ENCODE measurements at places on chromosomes 1 and 21.

DNA sequence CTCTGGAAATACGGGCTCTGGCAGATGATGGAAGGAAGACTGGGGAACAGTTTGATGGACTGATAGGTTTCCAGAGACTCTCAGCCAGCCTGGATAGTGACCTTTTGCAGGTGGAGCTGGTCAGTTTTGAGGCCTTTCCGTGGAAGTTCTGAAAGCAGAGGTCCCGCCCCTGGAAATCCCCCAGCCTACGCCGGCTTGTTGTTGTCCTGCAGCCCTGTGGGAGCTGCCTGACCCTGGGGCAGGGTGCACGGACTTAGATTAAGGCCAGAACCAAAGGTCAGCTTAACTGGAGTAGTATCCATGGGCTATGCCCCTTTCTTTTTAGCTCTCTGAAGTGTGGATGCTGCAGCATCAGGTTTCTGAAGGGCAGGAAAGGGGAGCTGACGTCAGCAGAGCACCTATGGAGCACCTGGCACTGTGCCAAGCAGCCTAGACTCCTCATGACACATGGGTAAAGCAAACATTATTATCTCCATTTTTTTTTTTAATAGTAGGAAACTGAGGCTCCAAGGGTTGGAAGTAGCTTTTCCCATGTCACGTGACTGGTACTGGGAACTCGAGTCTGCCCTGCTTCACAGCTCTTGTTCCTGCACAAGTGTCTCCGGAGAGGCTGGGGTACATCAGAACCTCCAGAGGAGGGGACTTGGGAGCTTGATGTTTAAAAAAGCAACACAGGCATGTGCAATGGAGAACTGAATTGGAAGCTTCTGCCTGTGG, 38.5 kb downstream of the IER5 start:
- no peak for DNase-seq

GRCh38 chr1:58755468-58755872, 28.4 kb downstream of the JUN start:
- peak; percentile 28 for DNase-seq

GRCh38 chr1:204744107-204744779, 58.7 kb upstream of the LRRN2 start:
- no peak for DNase-seq

DNA sequence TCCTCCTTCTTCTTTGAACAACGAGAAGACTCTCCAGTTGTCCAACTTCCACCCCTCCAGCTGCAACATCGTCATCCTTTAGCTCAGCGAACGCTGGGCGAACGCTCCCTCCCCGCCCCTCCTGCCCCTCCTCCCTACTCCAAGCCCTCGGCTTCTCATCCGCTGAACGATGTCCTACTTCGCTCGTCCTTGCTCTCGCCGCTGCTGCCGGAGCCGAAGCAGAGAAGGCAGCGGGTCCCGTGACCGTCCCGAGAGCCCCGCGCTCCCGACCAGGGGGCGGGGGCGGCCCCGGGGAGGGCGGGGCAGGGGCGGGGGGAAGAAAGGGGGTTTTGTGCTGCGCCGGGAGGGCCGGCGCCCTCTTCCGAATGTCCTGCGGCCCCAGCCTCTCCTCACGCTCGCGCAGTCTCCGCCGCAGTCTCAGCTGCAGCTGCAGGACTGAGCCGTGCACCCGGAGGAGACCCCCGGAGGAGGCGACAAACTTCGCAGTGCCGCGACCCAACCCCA, at the start of gene BCAN:
Gene BCAN (plus strand): TSS at position 357 of the 504 bp plus-strand sequence. CDS start 3,938 bp downstream, outside the sequence.
- no peak for DNase-seq

DNA sequence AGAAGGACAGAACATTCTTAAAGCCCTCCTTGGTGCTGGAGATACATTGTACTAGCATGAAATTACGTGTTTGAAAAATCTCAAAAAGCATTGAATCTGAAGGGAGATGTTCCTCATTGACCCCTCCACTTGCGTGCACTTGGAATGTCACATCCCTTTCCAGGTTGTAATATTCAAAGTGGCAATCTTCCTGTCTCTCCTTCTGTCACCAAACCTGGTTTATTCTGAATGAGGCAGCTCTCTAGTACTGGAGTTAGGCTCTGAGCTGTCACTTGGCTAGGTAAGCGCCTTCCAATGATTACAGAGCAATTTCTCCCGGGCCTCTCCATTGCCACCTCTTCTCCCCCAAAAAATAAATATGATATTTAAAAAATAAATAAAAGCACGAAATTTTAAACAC, 855 bp downstream of the DSCAM start:
- no peak for DNase-seq

- DNase-seq: no peak
Observed at GRCh38 chr1:178096421-178096820, 2.5 kb downstream of the RASAL2 start.

DNA sequence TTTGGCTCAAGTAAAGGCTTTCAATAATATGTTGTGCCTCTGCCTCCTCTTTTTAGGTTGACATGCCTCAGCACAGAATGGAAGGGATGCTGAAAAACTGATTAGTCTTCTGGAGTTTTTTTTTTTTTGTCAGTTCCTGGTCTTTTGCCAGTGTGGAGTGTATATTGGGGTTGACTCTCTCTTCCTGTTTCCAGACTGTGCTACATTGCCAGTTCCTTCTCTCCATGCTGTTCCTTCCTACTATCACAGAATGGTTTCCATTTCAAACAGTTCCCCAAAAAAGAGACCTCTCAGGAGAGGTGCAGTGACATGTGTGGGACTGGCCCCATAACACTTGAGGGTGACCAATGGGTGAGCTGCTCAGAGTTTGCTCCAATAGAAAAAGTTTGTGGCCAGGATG, 101.7 kb upstream of the ETV3 start:
- DNase-seq: no peak

DNA sequence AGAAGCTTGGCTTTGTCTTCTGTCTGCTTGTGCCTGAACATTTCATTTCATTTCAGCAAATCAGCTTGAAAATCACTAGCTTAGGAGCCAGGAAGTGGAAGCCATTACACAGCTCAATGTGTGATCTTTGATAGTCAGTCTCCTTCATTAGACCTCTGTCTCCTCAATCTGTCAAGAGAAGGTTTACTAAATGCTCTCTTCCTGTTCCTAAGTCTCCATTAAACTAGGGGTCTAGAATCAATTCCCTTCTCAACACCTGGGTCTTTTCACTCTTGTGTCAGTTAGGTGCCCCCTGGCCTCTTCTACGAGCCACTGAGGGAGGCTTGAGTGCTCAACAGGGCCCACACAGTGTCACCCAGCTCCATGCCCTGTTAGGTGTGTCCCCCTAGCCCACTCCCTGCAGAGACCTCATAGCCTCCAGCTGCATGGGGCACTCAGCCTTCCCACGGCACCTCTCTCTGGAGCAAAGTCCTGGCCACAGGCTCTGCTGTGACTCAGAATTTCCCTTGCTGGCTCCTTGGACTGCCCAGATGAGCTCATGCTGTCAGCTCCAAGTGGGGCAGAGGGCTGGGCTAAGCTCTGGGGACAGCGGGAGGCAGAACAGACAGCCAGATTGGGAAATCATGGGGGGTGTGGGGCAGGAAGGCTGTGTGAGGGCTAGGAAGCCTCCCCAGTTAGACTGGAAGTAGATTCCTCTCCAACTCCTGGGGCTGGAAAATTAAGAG, 115.7 kb upstream of the IPO9 start:
- DNase-seq: no peak

Data from stimulated activated naive CD8-positive, alpha-beta T cell treated with anti-CD3 and anti-CD28 coated beads, Interleukin-15, amount 100 ng/mL, for 72 hours (primary cell).